ENCODE measurements at places on chromosomes 11 and 22.

- no peak for DNase-seq
Measured at GRCh38 chr11:27467181-27467913, 5.2 kb downstream of the LGR4 start.

GRCh38 chr22:46066691-46067090 is 83.6 kb upstream of the PPARA start:
- DNase-seq = no peak

DNA sequence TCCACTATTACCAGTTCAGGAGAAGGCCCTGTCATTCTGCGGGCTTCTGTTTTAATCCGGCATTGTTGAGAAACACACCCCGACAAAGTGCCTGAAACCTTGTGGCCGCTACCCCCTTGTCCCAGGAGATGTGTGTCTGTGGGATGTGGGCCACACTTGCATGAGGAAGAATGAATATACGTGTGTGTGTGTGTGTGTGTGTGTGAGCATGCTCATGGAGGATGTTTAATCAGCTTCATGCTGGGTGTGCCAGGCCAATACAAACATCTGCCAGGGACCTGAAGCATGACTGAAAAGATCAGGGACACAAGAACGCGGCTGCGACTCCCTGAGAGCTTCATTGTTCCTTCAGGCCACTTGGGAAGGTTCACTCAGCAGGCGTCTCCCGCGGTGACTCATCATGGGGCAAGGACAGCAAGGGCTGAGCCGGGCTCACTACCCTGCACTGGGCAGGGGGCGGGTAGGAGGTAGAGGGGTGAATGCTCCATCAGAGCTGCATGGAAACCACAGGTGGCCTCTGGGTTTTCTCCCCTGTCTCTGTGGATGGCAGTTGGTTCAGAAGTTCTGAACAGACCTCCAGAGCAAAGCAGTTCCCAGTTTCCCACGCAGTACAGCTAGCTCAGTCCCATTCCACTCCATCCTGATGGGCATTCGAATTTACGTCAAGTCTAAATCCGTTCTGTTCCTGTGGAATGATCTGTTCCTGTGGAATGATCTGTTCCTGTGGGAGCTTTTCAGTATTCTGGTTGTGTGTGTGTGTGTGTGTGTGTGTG is 7.0 kb upstream of the MALAT1 start:
- DNase-seq = no peak

DNA sequence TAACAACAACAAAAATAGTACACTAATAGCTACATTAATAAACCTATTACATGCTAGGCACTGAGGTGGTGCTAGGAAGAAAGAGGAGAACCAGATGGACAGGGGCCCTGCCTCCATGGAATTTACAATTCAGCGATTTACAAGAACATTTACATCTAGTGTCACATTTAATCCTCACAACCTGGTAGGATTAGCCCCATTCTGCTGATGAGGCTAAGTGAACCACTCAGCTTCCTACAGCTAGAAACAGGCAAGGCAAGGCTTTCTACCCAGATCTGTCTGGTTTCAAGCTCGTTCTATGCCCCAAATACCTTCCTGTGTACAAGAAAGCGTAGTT is 368.4 kb downstream of the BUD13 start:
- DNase-seq = no peak

- DNase-seq = no peak
Measured at GRCh38 chr22:47613606-47614350, 851.3 kb downstream of the TBC1D22A start.

DNA sequence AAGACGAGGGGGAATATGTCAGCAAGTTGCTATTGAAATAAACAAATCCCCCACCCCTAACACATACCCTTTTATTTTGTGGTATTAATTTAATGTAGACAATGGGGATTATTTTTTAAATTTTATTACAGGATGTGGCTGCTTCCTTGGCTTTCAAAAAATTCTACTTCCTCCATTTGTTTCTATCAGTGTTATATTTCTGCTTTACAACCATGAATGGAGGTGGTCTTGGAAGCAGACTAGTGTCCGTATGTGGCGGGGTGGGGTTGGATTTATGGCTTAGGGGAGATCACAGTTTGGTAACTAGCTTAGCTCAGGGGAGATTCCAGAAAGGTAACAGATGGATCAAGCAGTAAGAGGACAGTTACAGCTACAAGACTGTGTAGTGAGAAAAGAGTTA is 39.3 kb upstream of the PICALM start:
- no peak for DNase-seq

GRCh38 chr11:13784441-13784840 is 116.0 kb downstream of the FAR1 start:
- DNase-seq = no peak

DNA sequence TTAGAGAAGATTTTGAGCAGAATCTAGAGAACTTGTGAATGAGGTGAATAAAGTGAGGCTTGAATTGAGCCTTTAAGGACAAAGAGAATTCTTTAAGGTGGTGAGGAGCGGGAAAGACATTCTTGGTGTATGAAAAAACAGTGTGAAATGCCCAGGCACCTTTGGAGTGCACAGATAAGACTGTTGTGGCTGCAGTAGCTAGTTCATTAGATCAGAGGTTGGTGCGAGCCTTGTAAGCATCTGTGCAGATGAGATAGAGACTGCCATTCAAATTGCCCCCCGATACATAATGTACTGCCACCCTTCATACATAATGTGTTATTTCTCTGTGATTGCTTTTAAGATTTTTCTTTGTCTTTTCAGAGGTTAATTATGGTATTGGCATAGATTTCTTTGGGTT is 31.3 kb downstream of the ATXN10 start:
- DNase-seq = no peak

DNA sequence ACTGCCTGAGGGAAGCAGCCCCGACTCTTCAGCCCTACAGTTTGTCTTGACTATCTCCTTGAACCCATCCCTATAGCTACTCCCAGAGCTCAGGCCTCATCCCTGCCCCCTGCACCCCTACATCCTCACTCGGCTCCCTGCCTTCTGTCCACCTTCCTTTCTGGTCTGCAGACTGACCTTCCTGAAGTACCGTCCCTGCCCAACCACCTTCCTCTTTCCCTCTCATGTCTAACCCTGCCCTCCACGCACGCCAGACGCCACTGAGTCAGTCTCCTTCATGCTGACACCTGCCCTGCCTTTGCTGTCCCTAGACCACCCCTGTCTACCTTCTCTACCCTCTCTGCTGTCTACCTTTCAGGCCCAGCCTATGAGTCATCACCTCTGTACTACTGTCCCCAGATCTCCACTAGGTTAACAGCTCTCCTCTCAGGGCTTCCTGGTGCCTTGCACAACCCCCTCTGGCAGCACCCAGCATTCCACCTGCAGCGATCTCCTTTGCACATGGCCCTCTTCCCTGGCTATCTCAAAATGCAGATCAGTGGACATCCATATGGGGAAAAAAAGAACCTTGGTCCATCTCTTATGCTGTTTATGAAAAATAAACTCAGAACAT is 8.9 kb downstream of the KCTD21 start:
- DNase-seq = no peak

- no peak for DNase-seq
Measured at GRCh38 chr22:22478470-22478869, 30.1 kb downstream of the ZNF280B start.
